Esophagus mucosa (tissue), 1 donor: ENCODE measurements at places on chromosomes 6 and 20.
A peak's percentile ranks its signal among the peaks of the same experiment; 100 is the strongest.

- ATAC-seq: peak; percentile 51
Measured at GRCh38 chr6:150490586-150490985, 109.1 kb upstream of the PLEKHG1 start.

GRCh38 chr6:101444717-101445116 lies 51.2 kb downstream of the GRIK2 start:
- no peak for ATAC-seq

- peak; percentile 51 for ATAC-seq
Measured at GRCh38 chr6:119312875-119313338, 36.7 kb downstream of the MAN1A1 start.

- ATAC-seq: no peak
Measured at GRCh38 chr20:694496-694895, 18.9 kb upstream of the SCRT2 start.

DNA sequence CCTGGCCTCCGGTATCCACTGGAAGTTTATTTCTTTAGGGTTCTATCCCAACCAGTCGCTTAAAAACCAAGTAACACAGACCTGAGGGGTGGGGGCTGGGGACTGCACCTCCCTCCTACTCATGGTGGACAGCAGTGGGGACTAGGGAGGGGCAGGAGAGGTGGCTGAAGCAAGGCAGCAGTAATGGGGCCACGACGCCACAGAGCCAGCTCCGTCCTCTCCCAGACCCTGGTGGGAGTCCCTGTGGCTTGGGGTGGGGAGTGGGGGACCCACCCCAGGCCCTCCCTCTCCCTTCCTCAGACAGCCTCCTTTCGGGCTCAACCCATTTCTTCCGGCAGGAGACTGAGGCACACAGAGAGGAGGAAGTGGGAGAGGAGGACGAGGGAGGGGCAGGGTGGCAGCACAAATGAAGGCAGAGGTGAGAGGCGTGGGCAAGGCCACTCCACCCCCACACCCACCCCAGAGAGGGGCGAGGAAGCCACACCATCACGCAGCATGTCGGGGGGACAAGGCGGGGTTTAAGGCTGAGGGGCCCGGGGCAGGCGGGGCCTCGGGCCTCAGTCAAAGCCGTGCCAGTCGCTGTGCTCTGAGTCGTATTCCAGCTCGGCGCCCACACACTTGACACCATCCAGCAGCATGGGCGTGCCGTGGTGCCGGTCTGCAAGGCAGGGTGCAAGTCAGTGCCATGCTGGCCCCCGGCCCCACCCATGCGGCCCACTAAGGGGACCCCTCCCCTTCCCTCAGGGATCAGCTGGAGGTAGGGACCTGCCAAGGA lies 13.9 kb downstream of the ADISSP start:
- no peak for ATAC-seq
